ENCODE measurements at places on chromosomes 1 and 21.
A peak's percentile ranks its signal among the peaks of the same experiment; 100 is the strongest.

DNA sequence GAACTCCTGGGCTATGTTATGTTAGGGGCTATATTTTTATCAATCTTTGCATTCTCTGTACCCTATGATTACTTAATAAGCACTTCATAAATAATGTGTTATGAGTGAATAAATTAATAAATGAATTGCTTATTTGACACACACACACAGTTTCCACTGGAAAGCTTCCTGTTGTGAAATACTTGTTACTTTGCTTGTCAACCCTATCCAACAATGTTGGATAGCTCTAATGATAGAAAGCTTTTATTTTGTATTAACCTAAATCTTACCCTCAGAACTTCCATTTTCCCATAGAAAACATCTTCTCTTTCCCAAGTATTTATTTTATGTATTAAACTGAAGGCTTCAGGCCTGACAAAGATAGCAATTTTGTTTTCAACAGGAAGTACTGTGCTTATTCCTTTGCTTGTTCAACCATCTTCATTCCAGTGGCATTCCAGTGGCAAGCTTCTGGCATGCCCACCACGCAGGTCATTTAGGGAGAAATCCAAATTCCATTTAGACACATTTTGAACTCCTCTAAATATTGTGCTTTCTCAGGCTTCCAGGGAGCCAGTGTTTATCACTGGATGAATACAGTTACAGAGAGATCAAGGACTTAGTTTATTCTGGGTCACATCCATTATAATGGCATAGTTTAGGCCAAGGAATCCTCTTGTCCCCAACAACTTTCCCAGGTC lies 134.4 kb downstream of the TGFB2 start:
- no peak for DNase-seq

DNA sequence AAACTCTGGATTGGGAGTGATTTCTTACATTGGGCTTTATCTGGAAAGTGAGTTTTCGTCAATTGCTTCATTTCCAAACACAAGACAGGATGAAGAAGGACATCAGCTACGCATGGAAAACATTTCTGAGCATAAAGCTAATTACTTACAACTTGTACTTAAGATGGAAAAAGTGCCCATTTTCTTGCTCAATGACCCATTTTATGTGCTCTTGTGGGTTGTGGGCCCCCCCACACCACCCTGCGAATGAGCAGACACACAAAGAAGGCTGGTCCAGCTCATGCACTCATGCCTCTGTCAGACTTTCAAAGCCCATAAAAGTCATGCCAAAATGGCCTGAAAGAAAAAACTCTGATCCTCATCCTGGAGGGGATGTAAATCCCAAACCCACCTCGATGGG lies 663.0 kb downstream of the AJAP1 start:
- no peak for DNase-seq

- no peak for DNase-seq
These were observed 465 bp upstream of the HSPB7 start for GRCh38 chr1:16018308-16018707.

GRCh38 chr1:94332952-94333351 lies 85.2 kb upstream of the ABCD3 start:
- DNase-seq = no peak

GRCh38 chr1:160117709-160118183 lies 2.2 kb downstream of the ATP1A2 start:
- DNase-seq = no peak

DNA sequence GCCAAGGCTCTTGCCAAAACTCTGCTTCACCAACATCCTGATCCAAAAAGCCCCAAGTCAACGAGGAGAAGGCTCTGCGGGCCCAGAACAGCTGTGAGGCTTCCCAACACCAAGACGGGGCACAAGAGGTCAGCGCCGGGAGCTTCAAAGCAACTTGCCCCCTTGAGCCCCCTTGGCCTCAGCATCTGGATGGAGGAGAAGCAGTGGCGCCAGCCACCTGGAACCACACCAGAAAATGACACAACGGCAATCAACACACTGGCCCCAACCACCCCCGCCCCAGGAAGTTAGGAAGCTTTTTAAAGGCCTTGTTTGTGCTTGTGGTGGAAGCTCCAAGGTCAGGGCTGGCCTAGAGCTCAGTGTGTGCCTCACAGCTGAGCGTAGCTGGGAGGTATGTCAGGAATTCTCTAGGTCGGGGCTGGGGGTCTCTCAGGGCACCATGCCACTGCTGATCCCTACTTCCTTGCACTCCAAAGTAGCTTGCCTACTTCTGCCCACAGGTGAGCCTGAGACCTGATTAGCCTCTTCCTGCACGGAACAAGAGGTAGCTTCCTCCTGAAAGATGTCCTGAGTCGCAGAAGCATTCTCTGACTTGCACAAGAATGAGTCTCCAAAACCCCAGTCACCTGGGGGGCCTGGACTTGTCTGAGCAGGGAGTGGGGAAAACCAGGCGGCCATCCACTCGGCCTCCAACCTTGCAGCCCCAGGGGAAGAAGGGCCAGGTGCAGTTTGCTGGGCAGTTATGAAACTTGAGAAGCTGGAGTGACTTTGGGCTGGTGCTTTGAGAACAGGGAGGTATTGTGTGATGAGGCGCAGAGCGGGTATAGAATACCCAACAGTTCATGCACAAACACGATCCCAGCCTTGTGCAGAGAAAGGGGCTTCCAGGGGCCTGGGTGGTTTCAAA lies 9.7 kb upstream of the SRP9 start:
- DNase-seq = no peak

DNA sequence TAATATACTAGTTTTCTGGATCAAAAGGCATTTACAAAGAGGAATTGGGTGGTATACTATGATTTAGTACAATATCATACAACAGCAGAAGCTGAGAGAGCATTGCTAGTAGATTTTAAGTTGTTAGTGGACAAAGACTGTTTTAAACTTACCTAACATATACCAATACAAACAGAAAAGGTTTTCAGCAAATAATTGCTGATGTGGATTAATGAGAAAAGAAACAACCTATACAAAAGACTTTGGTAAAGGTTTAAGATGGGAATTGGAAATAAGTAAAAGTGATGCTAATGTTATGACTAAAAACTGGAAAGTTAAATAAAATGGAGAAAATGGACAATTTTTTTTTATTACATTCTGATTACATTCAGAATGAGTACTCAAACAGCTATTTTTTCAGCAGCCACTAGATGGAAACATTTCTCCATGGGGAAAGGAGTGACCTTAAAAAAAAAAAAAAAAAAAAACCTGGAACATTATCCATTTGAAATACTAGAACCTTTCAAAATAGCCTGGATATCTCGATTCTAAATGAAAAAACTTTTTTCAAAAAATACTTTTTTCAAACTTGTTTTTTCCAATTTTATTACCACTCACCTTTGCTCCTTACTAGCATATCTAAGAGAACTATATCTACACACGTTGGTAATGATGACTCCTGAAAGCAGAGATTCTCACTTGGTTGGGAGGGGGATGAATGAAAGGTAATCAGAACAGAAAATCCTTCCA lies 55.4 kb downstream of the EPRS1 start:
- peak; percentile 9 for DNase-seq

GRCh38 chr1:25771221-25772114 lies 28.5 kb upstream of the SELENON start:
- no peak for DNase-seq

GRCh38 chr1:95512925-95513324 lies 278.9 kb downstream of the RWDD3 start:
- DNase-seq = no peak

GRCh38 chr1:233440951-233441401 lies 113.5 kb downstream of the MAP3K21 start:
- DNase-seq = peak; percentile 25

DNA sequence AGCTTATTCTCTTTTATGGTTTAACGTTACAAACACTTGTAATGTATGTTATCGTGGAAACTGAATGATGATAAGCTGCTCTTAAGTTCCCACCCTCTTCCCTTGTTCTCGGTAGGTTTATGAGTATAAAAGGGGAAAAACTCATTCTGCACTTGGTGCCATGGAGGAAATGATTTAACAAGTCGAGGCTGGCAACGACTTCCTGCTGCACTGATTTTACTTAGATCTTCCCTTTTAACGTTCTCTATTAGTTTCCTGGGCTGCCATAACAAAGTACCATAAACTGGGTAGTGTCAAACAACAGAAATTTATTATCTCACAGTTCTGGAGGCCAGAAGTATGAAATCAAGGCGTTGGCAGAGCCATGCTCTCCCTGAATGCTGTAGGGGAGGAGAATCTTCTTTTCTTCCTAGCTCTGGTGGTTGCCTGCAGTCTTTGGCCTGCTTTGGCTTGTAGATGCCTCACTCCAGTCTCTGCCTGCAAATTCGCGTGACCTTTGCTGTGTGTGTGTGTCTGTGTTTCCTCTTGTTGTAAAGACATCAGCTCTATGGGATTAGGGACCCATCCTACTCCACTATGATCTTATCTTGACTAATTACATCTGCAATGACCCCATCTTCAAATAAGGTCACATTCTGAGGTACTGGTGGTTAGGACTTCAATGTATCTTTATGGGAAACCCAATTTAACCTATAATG lies 26.3 kb downstream of the HUNK start:
- no peak for DNase-seq
